ENCODE measurements at places on chromosomes 13 and 19.

DNA sequence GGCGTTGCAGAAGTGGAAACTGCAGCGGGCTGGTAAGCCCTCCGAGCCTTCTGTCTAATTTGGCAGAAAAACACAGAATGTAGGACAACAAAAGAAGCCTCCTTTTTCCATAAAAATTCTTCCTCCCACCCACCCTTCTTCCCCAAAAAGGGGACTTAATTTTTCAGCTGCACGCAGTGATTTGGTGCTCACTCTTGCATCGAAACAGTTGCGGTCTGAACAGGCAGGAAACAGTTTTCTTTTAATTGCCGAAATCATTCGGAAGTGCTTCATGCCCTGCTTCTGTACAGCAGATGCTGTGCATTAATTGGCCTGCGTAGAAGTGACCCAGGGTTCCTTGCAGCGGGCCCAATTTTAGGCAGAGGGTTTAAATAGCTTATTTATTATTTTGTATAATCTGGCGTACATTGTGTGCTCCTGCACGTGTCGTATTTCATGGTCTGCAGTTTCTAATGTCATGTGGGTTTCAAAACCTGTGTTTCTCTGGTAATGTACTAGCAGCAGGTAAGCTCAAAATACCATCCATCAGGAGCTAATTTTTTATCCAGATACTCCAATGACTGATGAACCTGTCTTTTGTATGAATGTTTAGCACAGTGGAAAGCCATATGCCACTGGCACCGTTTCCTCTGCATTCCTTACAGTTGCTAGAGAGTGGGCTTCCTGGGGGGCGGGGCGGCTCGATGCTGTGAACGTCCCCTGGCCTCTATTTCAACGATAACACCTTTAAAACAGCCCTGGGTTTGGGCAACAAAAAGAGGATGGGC lies 66.6 kb downstream of the GGACT start:
- no peak for DNase-seq

GRCh38 chr19:47280183-47280797 lies 5.6 kb downstream of the INAFM1 start:
- DNase-seq, result no peak

DNA sequence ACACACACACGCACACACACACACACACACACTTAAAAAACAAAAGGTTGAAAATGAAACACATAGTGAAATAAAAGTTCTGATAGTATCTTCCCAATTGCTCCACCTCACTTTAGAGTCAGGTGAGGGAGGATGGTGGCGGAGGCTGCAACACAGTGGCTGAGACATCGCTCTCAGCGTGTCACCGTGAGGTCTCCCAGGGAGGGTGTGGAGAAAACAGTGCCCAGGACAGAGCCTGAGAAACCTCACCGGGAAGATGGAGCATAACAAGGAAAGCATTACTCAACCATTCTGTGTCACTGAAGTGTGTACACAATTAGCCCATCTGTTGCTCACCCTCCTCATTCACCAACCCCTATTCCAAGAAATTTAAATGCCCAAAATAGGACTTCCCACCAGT lies 111.4 kb upstream of the USP29 start:
- no peak for DNase-seq

- DNase-seq, result no peak
Measured at GRCh38 chr19:39817888-39818561, 15.9 kb downstream of the DYRK1B start.

DNA sequence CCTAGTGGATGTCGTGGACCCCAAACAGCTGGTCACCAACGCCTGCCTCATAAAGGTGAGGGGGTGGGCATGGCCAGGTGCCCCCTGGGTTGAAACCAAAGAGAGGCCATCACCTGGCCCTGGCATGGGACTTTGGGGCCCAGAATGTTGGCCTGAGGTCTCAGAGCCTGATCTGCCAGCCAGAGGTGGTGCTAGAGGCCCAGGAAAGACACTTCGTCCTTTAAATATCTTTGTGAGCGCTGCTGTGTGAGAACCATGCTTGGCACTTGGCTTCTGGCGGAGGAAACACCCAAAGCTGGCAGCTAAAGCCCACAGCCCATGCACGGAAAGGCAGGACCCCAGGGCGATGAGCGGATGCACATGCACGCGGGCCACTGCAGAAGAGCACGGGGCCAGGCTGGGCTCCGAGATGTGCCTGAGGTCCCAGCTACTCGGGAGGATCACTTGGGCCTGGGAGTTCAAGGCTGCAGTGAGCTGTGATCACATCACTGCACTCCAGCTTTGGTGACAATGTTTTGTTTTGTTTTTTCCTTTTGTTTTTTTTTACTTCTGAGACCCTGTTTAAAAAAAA lies 4.3 kb upstream of the ADM5 start:
- DNase-seq, result no peak

DNA sequence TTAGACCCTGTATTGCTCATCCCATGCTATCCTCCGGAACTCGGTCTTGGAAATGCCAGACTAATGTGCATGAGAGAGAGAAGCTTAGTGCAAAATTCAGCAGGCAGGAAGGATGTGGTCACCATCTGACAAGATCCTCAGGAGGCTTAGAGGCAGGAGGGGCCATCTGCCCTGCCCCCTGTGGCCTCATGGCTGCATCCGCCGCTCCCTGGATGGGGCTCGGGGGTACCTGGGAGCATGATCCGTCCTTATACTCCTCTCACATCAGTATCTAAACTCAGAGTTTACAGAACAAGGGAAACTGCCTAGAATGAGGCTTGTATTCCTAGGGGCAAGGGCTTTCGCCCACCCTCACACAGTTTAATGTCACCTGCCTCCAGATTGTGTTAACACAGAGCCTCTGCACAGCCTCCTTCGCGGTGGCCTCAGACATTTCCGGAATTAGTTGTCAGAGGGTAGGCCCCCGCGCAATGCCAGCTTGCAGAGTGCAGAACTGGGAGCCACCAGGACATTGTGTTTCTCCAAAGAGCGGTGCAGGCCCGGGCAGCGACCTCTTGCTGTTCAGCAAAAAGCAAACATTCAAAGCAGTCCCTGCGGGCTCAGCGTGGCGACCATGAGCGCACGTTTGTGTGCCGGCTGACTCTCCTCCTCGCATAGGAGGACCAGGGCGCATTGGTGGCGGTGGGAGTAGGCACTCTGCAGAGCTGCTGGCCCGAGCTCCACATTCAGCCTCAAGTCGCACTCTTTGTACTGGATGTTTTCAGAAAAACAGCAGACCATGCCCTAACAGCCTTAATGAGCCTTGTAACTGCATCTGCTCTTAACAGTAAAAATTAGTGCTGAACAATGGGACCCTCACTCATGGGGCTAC lies 39.1 kb downstream of the GPR12 start:
- peak; percentile 20 for DNase-seq

GRCh38 chr13:71797517-71797916 lies 69.5 kb downstream of the DACH1 start:
- DNase-seq, result no peak

DNA sequence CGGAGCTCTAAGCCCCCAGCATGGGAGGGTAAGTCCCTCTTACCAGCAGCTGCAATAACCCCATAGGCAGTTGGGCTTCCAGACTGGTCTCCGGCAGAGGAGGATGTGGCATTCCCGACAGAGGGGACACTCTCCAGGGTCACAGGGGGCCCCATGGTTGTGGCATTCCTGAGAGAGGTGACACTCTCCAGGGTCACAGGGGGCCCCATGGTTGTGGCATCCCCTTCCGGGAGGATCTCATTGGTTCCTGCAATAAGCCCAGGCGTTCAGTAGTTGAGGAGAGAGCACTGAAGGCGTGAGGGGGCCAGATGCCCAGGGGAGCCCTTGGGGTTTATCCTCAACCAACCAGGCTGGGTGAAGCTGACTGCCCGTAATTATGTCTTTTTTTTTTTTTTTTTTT lies 5.4 kb downstream of the CD320 start:
- DNase-seq, result no peak

- no peak for DNase-seq
Measured at GRCh38 chr13:26820871-26821270, 60.3 kb upstream of the GPR12 start.

GRCh38 chr13:21898945-21899344 lies 228.1 kb downstream of the FGF9 start:
- no peak for DNase-seq

GRCh38 chr19:44640518-44640917 lies 3.2 kb upstream of the PVR start:
- DNase-seq, result no peak

DNA sequence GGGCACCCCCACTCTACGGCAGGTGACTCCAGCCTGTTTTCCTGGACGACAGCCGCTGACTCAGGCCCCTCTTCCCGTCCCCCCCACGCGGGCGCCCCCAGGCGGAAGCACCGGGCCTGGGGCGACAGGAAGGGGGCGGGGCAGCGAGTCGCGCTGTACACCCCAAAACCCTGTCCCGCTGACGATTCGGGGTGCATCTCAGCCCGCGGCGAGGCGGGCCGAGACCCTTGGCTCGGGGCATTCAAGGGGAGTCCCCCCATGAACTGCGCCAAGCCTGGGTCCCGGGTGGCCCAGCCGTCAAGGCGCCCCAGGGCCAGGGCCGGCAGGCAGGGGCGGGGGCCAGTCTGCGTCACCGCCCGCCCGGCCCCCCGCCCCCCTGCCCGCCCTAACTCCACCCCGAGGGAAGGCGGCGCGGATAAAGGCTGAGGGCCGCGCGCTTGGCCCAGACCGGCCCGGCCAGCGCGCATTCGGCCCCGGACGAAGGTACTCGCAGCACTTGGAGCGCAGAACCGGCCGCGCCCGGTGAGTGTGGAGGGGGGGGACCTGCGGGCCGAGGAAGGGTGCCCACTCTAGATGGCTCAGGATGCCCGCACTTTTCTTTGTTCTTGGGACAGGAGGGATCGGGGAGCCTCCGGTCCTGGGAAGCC lies at the start of gene MIDN:
Gene MIDN (plus strand): TSS at position 445 of the 647 bp plus-strand sequence. CDS start 1,714 bp downstream, outside the sequence.
- peak; percentile 84 for DNase-seq

DNA sequence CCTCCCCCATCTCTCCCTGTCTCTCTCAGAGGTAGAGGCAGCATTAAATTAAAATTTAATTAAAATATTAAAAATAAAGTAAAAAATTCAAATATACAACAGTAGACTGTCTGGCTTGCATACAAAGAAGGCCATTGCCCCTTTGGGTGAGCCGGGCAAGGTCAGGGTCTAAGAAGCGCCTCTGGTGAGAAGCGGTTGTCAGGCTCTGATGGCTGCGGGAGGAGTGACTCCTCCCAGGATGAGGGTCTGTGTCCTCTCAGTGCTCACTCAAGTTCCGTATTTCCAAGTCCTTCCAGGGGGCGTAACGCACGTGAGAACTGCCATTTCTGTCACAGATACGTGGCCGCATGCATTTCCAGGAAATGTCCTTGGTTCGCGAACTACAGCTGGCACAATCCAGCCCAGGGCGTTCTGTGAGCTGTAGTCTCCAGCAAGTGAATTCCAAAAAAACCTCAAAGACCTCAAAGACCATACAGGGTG lies 737 bp upstream of the ZNF181 start:
- DNase-seq, result peak; percentile 62

GRCh38 chr19:54387991-54388801 lies 23.5 kb upstream of the LAIR1 start:
- DNase-seq, result no peak

DNA sequence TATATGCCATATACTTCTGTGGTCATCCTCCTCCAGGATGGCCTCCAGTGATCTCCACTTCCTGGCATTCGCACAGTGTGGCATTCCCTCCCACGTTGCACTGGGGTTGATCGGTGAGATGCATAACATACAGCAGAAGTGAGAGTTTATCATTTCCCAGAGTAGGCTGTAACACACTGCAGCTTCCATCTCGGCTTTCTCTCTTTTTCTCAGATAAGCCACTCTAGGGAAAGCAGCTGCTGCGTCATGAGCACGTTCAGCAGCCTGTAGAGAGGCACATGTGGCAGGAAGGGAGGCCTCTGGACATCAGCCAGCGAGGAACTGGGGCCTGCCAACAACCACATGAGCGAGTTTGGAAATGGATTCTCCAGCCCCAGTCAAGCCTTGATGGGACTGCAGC lies 807.1 kb downstream of the DIAPH3 start:
- DNase-seq, result peak; percentile 45

- no peak for DNase-seq
Measured at GRCh38 chr19:32642771-32643170, 32.2 kb downstream of the ANKRD27 start.

- DNase-seq, result no peak
Measured at GRCh38 chr13:111280681-111281585, 39.5 kb upstream of the TEX29 start.

GRCh38 chr13:26037302-26037701 lies 14.5 kb downstream of the SHISA2 start:
- DNase-seq, result no peak

DNA sequence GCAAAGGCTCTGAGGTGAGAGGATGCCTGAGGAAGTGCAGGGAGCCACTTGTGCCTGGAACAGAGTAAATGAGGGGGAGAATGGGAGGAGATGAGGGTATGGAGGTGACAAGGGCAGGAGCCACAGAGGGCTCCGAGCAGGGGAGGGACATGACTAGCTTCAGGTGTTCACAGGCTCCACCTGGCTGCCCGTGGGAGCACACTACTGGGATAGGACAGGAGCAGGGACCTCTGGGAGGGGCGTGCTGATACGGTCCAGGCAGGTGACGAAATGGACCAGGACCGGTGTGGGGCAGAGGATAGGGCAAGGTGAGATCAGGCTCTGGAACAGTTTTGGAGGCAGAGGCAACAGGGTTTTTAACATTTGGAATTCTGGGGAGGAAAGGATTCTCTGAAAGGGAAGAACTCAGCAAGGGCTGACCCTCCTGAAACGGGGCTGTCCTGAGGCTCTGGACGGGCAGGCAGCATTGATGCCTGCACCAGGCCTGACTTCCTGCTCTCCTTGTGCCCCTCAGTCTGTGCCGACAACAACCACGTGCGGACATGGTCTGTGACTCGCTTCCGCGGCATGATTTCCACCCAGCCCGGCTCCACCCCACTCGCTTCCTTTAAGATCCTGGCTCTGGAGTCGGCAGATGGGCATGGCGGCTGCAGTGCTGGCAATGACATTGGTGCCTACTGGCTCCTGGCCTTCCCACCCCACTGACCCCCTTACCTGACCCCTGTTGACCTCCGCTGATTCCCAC lies 11.6 kb downstream of the SHKBP1 start:
- no peak for DNase-seq

GRCh38 chr19:39514840-39515550 lies at the start of gene SELENOV:
Gene SELENOV (plus strand): TSS chr19:39515139. CDS start chr19:39515213, 74 bp downstream.
- DNase-seq, result no peak

GRCh38 chr13:75312884-75313520 lies 169.0 kb downstream of the TBC1D4 start:
- DNase-seq, result no peak

- no peak for DNase-seq
Measured at GRCh38 chr13:29801102-29801501, 49.3 kb downstream of the UBL3 start.

DNA sequence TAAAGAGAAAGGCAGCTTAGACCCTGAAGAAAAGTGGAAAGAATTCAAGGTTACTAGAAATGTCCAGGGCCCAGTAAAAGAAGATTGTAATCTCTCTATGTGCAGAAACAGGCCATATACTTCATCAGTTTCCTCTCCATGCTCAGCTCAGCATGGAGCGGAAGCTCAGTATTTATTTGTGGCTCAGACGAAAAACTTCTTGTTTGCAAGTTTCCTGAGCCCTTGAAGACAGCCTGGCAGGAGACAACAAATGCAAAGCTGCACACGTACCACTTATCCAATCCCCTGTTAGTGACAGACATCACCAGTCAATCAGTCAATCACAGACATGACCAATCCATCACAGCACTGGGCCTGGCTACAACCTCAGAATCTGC lies 8.1 kb upstream of the KLF2 start:
- no peak for DNase-seq

- DNase-seq, result no peak
Measured at GRCh38 chr13:73571376-73571775, 512.6 kb downstream of the KLF5 start.
